ENCODE measurements at places on chromosomes 5 and 9.

- no peak for ATAC-seq
Observed at GRCh38 chr9:93071464-93071863, 13.0 kb downstream of the SUSD3 start.

- ATAC-seq = no peak
Observed at GRCh38 chr5:97931829-97932228, 748.8 kb upstream of the RIOK2 start.

- no peak for ATAC-seq
Observed at GRCh38 chr5:147995846-147996245, 67.9 kb upstream of the SPINK5 start.

DNA sequence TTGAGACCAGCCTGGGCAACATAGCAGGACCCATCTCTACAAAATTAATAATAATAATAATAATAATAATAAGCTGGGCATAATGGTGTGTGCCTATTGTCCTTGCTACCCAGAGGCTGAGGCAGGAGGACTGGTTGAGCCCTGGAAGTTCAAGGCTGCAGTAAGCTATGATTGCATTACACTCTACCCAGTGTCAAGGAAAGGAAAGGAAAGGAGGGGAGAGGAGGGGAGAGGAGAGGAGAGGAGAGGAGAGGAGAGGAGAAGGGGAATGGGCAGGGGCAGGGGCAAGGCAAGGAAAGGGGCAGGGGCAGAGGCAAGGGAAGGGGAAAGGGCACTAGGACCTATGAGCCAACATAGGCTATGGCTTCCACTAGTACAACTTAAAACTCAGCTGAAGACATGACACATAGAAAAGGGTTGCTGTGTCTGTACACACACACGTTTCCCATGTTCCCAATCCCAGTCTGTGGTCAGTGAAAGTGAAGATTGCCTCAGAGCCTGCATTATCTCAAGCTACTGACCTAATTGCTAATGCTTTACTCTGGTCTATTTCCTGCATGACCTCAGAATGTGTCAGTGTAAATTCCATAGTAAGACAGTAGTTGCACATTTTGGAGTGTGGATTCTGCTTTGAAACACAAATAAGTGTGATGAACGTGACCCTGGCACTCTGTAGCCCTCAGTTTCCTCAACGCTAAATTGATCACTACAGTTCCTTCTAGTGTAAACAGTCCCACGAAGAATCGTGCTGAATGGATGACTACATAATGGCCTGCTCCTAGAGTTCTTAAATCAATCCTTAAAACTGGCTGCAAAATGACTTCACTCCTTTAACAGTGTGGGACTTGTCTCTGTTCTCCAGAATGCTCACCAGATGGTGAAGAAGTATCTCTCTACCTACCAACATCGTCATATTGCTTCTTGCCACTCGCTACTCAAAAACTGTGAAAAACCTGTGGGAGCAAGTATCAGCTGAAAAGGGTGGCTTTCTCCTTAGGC lies 497.0 kb downstream of the RAB3C start:
- peak; percentile 81 for ATAC-seq

DNA sequence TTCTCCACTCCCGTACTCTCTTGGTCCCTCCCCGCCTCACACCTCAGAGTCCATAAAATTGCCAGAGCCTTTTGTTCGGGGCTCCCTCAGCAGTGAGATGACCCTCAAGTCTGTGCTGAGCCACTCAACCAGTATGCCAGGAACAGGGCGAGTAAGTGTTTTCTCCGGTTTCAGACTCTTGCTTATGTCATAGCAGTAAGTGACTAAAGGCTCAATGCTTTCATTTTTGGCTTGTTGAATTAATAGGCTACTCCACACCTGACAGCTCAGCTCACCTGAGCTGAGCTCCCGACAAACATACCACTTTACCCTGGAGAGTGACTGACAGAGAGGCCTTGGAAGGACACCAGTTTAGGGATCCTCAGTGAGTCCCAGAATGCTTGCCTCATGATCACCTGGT lies 30.5 kb downstream of the PCSK1 start:
- no peak for ATAC-seq
